Activated CD4-positive, CD25-positive, alpha-beta regulatory T cell (primary cell): ENCODE measurements at places on chromosomes 1 and 21.

DNA sequence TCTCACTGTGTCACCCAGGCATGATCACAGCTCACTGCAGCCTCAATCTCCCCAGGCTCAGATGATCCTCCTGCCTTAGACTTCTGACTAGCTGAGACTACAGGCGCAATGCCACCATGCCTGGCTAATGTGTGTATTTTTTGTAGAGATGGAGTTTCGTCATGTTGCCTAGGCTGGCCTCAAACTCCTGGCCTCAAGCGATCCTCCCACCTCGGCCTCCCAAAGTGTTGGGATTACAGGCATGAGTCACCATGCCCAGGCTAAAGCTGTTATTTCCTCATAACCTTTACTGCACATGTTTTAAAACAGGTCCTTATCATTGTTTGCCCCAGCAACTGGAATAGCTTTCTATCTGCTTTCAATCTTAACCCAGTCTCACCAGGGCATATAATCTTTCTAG is 2.9 kb downstream of the SARS1 start:
- DNase-seq = no peak

- no peak for DNase-seq
Measured at GRCh38 chr21:32147041-32147440, 131.8 kb downstream of the MIS18A start.

DNA sequence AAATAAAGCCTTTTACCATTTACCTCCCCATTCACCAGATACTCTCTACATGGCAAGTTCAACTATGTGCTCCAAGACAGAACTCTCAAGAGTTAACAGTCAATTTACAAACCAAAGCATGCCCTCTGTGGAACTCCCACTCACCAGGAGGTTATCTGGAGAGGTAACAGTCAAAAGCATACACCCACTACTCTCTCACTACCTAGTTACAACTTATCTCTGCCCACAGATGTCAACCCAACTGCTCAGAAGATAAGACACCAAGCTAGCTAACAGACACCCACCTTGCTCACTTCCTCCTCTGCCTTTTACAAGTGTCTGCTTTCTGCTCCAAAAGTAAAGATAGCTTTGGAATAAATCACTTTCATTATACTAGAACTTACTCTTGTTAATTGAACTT is 131.0 kb downstream of the TRIM33 start:
- no peak for DNase-seq

DNA sequence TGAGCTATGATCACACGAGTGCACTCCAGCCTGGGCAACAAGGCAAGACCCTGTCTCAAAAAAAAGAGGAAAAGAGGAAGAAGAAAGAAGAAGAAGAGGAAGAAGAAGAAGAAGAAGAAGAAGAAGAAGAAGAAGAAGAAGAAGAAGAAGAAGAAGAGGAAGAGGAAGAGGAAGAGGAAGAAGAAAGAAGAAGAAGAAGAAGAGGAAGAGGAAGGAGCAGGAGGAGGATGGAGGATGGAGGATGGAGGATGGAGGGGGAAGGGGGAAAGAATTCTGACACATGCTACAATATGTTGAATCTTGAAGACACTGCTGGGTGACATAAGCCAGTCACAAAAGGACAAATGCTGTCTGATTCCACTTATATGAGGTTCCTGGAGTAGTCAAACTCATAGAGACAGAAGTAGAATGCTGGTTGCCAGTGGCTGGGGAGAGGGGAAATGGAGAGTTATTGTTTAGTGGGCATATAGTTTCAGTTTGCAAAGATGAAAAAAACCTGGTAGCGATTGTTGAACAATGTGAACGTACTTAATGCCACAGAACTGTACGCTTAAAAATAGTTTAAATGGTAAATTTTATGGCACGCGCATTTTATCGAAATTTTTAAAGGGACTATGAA is 47.3 kb upstream of the COA6 start:
- no peak for DNase-seq

DNA sequence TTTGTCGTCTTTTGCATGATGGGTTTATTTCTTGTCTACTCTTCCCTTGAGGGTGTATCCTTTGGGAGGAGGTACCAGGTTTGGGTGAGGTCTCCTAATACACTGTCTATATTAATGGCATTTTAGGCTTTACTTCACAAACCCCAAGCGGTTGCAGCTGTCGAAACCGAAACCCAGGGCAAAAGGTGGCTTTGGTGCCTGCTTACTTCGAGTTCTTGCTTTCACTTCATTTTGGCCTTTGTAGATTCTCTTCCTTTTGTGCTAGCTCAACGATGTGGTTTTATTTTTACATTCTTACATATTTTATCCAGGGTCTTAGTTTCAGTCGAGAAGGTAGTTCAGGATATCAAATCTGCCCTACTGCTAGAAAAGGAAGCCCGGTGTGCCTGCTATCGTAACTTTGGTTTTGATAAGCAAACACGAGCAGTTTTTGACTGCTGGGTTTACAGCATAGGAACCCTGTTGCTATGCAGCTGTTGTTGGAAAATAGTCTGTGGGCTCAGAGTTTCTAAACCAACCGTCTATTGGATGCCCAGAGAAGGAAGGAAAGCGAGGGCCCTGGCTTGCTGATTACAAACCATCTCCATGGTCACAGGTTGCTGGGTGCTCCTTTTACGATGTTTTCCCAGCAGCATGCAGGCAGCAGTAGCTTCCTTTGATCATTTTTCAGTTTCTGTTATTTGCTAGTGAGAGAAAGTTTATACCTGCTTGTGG is 9.8 kb upstream of the TSPAN2 start:
- DNase-seq = peak; percentile 36

- no peak for DNase-seq
Measured at GRCh38 chr1:232557096-232557495, 72.8 kb downstream of the SIPA1L2 start.

DNA sequence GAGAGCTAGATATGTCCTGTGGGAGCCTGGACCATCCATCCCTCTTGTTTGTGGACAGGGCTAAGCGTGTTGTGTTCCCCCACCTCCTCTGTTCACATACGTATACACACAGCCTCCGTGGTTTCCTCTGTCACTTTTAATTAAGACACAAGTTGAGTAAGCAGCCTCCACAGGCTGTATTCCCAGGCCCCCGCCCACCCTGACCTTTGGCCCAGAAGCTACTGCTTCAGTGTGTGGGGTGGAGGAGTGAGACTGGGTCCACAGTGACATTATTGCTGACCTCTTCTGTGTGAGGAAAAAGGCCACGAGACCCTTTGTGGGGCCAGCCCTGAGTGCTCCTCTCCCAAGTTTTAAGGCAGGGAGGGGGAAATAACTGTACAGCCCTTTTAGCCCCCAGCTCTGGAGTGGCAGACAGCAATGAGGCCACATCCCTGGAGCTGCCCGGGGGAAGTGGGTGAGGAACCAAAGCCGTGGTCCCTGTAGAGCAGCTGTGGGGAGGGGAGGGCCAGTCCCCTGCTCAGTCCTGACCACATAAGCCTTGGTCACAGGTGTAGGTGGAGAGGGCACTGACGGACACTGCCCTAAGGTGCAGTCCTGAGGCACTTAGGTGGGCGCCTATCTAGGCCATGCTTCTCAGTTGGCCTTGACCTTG is 4.4 kb downstream of the ELOVL1 start:
- no peak for DNase-seq

- no peak for DNase-seq
Measured at GRCh38 chr1:196355206-196355786, 252.9 kb downstream of the KCNT2 start.

- no peak for DNase-seq
Measured at GRCh38 chr1:26839339-26839722, 12.8 kb downstream of the ZDHHC18 start.

DNA sequence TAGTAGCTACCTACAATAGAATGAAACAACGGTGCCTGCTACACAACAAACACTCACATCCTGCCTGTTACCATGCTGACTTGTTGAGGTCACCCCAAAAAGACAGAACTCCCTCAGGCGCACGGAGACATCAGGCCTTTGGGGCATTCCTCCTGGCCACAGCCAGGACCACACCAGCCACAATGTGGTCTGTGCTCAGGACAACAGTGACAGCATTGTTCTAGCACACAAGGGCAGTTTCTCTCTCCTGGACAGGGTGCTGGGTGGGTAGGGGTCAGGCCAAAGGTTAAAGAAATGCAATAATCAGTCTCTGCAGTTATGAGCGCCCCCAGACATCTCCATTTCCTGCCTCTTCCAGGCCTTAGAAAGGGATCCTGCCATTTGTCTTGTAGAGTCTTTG is 39.5 kb downstream of the CTNNBIP1 start:
- no peak for DNase-seq

DNA sequence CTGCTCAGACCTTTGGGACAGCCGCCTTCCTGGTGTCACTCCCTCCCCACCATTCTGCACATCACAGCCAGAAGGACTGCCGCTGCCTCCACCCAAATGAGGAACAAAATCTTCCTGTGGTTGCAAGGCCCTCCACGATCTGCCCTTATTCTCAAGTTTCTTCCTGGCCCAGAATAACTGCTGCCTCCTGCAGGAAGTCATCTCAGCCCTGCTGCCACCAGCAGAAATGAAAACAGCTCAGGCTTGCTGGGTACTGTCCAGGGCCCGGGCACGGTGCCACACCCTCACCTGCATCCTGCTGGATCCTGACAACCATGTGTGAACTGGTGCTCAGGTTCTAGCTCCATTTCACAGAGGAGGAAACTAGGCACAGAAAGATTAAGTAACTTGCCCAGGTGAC is 2.8 kb downstream of the CLDN19 start:
- DNase-seq = no peak

DNA sequence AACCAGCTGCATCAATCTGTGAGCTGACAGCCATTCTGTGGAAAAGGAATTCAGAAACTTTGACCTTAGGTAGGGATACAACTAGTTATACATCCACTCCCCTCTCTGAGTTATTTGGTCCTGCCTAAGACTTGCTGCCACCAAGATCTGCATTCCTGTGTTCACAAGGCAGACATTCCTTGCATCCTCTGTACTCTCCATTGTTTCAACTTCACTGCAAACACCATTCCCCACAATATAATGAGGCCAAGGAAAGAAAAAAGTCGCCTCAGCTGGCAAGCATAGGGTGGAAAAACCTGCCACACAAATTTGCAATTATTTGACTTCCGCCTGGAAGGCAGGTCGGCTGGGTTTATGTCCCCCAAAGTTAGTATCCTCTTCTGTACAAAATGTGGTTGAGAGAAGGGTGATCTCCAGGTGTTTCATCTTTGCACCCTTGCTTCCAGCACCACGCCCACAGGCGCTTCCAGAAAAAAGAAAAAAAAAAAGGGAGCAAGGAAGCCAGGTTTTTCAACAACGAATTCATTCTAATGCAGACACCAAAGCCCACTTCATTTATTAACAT is 676 bp upstream of the CTTNBP2NL start:
- DNase-seq = no peak

DNA sequence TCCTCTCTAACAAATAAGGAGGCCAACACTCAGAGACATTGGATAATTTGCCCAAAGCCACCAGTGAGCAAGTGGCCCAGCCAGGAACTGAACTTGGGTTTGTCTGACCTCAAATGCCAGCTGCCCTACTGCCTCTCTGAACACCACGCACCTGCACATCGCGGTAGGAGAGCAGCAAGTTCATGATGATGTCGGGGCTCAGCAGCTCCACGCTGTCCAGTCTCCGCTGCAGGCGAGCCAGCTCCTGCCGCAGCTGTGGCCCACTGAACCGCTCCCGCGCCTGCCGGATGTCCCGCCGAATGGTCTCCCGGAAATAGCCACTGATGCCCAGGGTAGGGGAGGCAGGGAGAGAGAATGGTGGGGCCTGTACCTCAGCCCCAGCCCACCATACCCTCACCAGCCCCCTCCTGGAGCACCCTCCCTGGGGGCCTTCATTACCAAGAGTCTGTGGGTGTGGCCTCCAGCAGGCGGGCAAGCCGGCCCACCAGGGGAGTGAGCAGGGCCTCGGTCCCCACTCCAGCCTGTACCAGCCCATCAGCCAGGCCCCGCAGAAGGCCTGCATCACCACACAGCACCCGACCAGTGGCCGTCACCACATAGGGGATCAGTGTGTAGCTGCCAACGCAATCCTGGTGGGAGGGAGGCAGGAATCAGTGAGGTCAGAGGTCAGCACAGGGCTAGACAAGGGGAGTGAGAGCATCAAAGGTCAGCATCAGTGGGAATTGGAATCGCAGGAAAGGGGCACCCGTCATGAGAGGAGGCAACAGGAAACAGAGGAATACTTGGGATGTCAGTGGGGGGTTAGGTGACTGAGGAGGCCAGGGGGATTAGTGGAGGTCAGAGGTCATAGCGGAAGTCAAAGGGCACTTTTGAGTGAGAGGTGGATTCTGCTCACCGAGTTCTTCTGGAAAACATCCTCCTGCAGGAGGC is 2.7 kb downstream of the MAP3K6 start:
- DNase-seq = no peak

GRCh38 chr1:212774584-212774983 is 17.0 kb downstream of the NSL1 start:
- no peak for DNase-seq

DNA sequence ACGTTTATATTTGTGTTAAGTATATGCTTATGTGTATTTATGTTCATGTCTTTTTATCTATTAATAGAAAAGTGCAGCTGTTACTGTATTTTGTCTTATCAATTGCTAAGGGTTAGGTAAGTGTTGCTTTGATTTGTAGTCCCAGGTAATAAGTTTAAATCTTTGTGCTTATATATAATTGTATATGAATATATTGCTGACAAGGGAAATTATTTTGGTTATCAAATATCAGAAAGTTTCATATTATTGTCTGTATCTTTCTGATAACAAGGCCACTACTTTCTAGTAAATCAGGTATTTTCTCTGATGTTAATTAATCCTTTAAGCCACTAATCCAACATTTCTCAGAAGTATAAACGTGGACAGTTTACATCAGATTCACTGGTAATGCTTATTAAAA is 21.3 kb downstream of the GPR52 start:
- DNase-seq = no peak

- no peak for DNase-seq
Measured at GRCh38 chr1:246182149-246182851, 324.8 kb downstream of the SMYD3 start.

GRCh38 chr1:183210681-183211080 is 24.6 kb downstream of the LAMC2 start:
- no peak for DNase-seq

DNA sequence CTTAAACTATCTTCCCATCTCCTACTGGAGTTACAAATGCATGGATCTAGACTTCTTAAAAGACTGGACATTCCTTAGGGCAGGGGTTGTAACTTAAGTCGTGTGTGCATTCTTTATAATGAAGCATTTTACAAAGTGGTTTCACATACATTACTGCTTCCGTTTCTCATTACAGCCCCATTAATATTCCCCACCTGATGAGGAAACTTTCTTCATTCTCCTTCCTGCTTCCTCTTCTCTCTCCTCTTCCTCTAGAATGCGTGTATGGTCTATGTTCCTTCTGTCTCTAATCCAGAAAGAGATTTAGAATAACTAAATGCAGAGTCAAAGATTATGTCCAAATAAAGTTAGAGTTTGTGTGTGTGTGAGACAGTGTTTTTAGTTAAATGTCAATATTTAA is 1.8 kb upstream of the CAP1 start:
- DNase-seq = no peak

DNA sequence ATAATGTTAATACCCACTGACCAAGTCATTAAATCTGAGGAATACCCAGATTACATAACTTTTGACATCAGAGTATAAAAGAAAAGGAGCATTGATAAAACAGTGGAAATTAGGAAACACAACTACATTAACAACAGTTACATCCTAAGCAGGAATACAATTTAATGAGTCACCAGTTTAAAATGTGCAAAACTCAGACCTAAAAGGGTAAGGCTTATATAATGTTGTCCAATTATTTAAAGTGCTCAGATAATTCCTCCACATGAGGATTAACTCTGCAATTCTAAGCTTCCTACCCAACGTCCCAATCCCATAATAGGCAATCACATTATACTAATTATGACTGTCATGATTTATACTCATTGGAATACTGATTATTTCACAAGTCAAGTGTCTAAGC is 50.5 kb downstream of the ABL2 start:
- no peak for DNase-seq
